NCI-H226 (cell line): ENCODE measurements at places on chromosomes 4 and X.
A peak's percentile ranks its signal among the peaks of the same experiment; 100 is the strongest.

DNA sequence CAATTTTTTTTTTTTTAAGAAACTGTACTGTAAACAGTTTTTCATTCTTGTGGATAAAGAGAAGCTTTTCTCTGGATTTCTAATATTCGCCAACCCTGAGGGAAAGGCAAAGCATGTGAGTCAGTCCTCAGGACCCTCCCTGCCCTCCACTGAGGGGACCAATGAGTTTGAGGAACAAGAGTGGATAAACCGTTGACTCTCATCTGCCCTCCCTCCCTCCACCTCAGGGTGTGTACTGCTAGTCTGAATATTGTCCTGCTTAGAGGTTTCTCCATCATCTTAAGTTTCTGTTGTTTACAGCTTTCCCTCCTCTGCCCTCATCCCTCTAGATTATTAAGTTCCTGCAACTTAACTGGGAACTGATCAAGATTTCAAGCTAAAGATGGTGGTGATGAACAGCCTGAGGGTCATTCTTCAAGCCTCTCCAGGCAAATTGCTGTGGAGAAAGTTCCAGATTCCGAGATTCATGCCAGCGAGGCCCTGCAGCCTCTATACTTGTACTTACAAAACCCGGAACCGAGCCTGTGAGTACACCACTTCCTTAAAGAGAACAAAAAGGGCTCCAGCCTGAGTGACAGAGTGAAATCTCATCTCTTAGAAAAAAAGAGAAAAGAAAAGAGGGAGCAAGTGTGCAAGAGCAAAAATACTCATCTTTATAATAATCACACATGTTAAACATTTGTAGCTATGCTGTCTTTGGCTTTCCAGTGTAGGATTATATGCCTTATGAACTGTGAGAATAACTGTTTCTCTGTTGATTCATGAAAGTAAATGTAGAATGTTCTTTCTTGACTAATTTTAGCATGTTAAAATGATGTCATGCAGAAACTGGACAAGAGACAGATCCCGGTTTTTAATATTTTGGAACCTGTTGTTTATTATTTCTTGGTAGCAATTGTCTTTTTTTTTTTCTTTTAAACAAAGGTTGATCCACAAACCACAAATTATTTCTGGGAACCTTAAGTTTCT lies 11.9 kb downstream of the CA5B start:
- DNase-seq = no peak

- no peak for DNase-seq
Observed at GRCh38 chrX:18491587-18492340, 66.4 kb downstream of the CDKL5 start.

- DNase-seq = no peak
Observed at GRCh38 chrX:80792205-80792604, 17.5 kb downstream of the BRWD3 start.

DNA sequence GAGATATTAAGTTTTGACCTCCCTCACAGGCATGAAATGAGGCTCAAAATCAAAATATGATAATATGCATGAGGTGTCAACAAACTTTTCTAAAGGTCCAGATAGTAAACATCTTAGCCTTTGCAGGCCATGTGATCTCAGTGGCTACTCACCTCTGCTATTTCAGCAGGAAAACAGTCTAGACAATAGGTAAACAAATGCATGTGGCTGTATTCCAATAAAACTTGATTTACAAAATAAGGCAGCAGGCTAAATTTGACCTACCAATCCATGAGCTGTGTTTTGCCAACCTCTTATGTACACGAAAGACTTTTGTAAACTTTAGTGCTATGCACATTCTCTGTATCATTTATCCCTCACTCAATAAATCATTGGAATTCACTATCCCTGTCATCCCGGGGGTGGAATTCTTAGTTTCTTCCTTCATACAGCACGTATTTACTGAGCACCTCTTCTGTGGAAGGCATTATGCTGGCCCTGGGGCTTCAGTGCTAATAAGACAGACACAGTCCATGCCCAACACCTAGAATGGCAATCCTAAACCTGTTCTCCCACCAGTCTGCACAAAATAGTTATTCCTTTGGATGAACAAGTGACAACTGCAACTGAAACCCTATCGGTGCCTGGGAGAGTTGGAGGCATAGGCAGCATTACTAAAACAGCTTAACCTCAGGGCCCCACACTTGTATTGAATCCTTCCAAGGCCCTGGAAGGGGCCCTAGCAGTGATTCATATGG lies 19.9 kb downstream of the MAGEB17 start:
- no peak for DNase-seq

- no peak for DNase-seq
Observed at GRCh38 chrX:7120878-7121219, 26.7 kb upstream of the STS start.

DNA sequence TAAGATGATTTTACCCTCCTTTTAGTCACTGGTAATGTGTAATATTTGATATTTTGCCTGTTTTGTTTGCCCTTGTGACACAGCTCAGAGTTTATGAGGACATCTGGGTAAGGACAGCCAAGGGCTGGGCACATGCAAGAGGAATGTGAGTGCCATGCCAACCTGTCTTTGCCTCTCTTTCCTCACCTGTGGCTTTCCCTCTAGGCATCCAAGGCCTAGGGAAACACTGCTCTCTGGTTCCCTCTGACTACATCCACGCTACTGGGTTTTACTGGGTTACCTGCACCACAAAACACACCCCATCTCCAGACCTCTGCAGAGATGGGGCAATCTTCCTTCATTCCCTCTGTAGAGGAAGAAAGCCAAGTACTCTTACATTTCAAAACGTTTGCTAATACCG lies 7.7 kb downstream of the HPGDS start:
- DNase-seq = no peak

DNA sequence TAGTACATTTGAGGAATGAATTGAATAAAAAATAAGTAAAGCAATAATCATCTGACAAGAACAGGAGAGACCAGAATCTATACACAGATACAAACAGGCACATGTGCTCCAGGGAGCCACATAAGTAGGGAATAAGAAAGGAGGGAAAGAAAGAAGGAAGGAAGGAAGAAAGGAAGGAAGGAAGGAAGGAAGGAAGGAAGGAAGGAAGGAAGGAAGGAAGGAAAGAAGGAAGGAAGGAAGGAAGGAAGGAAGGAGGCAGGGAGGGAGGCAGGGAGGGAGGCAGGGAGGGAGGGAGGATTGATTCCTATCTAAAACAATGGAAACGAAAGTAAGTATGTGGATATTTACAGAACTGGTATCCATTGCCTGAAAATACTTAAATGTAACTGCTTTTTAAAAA lies 475.8 kb downstream of the NLGN4X start:
- no peak for DNase-seq

- no peak for DNase-seq
Observed at GRCh38 chrX:53476371-53476770, 42.2 kb upstream of the HSD17B10 start.

DNA sequence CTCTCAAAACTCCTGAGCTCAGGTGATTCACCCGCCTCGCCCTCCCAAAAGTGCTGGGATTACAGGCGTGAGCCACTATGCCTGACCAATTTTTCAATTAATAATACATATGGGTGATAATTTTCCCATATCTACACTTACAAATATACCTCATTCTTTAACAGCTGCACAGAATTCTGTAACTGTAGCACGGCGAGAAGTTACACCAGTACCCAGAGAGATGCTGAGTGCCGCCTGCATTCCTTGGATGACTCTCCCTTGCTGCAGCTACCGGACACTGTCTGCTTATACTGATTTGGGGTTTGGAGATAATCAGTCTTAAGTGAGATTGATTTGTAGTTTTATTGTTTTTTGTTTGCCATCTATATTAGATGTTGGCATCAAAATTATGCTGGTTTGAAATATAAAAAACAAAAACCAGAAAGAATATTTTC lies 5.8 kb downstream of the TIFA start:
- DNase-seq = no peak

DNA sequence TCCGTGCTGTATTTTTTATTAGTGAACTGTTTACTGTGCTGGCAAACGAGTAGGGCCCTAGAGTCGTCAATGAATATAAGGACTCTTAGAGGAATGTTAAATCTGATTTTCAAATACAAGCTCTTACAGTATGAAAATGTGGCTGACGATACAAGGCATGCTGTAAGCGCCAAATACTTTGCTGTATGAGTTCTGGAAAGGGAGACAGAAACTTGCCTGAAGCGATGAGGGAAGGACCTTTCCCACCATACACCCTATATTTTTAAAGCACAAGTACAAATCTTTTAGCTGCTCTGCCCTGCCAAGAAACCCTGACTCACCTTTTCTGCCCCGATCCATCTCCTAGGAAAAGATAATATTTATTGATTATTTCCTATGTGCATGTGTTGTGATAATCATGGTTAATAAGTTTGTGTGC lies 15.7 kb upstream of the RUFY3 start:
- DNase-seq = no peak

GRCh38 chr4:42458657-42459056 lies 61.4 kb downstream of the SHISA3 start:
- DNase-seq = no peak

- peak; percentile 19 for DNase-seq
Observed at GRCh38 chr4:145299380-145300076, 119.1 kb upstream of the OTUD4 start.

- DNase-seq = no peak
Observed at GRCh38 chr4:139658185-139658584, 7.4 kb upstream of the MGST2 start.

- DNase-seq = no peak
Observed at GRCh38 chrX:125742811-125743210, 423.1 kb downstream of the TEX13C start.

DNA sequence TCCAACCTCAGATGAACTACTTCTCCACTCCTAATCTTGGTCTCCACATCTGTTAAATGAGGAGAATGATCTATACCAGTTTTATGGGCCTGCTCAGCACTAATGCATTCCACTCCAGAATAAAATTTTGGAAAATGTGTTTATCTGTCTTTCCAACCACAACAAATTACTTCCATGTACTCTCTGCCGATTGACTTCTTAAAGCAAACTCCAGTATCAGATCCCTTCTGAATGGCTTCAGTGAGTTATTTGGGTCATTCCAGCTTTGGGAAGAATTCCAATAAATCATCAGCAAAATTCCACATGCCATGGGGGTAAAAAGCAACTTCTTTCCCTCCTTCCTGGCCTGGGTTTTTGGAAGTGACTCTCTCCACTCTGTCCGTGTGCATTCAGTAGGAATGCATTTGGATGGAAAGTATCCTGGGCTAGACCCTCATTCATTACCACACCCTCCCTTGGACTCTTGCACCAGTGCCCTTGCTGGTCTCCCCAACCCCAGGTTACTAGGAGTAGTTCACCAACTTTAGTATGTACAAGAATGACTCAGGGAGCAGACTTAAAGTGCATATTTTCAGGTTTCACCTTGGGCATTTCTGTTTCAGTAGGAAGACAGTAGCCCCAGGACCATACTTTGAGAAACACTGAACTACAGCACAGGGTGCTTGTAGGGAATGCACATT lies 15.4 kb upstream of the ADH6 start:
- no peak for DNase-seq

GRCh38 chr4:87071401-87071800 lies 136.6 kb downstream of the AFF1 start:
- no peak for DNase-seq

DNA sequence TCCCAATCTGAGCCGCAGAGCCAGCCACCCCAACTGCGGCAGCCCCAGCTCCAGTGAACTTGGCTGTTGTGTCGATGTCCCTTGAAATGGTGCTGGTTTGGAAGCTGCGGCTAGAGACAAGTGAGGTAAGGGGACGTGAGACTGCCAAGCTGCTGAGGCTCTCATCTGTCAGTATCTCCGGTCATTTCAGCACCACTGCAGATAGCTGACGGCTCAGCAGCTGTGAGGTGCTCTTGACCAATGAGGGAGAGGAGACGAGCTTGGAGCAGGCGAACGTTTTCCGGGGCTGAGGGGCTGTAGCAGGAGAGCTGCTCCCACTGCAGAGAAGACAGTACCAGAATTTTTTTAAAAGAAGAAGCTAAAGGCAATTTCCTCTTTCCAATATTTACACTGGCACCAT lies 175.5 kb upstream of the CASK start:
- no peak for DNase-seq

DNA sequence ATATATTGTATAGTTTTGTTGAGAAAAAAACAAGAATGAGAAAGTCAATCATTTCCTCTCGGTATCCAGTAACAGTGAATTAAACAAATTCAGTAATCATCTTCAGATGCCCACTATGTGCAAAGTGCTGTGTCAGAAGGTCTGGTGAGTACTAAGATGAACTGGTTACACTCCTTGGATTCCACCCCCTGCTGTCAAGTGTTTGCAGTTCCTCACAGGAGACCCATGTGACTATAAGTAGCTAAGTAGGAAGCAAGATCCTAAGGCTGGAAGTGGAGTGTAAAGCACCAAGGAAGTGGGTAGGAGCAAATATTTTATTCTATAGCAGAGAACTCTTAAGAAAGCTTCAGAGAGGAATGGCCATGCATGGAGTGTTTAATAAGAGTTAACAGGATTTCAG lies 73.6 kb downstream of the SNX25 start:
- no peak for DNase-seq

DNA sequence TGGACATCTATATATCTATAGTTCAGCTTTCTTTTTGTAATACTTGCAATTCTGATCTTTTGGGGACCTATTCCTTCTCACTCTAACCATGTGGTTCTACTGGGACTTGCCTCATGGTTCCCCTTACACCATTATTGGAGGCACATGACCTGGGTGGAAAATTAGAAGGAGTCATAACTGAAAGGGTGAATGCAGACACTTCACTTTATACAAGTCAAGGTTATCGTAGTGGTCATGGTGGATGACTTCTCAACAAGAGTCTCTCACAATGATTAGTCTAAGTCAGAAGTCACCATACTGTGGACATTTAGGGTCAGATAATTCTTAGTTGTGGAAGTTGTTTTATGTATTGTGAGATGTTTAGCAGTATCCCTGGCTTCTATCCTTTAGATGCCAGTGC lies 10.5 kb upstream of the EIF4E start:
- no peak for DNase-seq

- no peak for DNase-seq
Observed at GRCh38 chr4:5995901-5996623, 22.2 kb downstream of the C4orf50 start.

DNA sequence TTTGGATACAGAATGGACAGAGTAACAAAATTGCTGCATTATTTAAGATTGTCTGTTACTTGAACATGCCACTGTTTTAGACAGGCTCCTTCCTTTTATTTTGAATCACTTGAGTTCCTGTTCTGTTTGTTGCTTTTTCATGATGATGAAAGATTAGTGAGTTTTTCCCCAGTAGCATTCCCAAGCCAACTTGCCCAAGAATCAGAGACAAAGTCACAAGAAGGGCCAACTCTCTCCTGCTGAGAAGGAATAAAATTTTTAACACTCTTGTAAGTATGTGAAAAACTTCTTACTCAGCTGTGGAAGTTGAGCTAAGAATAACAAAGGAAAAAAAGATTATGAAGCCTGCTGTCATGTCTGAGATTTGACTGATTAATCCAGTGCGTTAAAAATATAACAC lies 104.2 kb downstream of the KLHL8 start:
- DNase-seq = no peak
